ENCODE measurements at places on chromosomes 3 and 15.

DNA sequence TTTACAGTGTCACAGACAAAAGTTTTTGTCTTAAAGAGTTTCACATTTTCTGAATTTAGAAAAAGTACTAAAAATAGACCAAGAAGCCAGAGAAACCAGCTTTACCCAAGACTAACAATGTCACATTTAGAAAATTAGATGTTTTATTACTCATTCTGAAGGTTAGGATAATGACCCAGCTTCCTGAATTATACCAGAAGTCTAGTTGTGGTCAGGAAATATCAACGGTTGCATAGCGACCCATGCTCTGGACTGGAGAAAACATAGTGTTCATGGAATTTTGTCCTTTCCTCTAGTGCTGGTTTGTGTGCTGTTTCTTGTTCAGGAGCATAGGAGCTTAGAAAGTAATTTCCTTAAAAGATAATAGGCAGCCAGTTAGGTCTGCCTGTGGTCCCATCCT lies 59.0 kb downstream of the DPPA2 start:
- no peak for DNase-seq

GRCh38 chr15:43505738-43506137 lies 11.7 kb upstream of the MAP1A start:
- no peak for DNase-seq

DNA sequence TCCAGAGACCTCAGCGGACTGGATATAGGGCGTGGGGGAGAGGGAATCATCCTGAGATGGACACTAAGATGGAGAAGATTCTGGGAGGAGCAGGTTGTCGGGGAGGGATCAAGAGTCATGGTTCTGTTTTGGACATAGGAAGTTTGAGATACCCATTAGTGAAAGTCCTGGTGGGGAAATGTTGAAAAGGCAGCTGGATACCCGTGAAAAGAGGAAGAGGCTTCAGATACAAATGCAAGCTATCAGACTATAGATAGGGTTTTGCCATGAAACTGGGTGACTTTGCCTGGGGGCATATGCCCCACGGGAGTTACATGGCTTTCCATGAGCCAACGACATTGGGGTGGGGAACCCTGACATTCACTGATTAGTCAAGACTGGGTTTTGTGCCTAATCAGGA lies 1.1 kb upstream of the GPR62 start:
- DNase-seq, result no peak

DNA sequence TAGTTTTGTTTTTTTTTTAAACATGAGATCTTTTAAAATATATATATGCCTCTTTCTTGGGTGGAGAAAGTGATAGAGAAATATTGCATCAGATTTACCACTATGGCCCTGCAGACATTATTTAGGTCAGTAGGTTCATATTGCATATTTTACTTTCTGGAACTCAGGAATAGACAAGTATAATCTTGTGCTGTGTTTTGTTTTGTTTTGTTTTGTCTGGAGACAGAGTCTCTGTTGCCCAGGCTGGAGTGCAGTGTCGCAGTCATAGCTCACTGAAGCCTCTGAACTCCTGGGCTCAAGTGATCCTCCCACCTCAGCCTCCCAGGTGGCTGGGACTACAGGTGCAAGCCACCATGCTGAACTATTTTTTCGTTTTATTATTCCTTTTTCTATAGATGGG lies 21.5 kb upstream of the DUT start:
- no peak for DNase-seq

DNA sequence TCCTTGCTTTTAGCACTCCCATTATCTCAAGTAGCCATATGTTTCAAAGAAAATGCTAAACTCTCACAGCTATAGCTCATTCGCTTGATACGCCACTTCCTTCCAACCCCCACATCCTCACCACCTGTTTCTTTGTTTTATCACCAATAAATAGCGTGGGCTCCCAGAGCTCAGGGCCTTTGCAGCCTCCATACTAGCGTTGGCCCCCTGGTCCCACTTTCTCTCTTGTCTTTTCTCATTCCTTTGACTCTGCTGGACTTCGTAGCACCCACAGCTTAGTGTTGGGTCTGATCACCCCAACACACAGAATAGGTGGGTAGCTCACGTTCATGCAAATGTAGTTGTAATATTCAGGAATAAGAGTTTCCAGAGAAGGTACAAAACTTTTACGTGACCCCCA lies 4.1 kb upstream of the GPD1L start:
- no peak for DNase-seq

GRCh38 chr3:125916376-125916978 lies 52.5 kb upstream of the ROPN1B start:
- DNase-seq, result peak; percentile 86

DNA sequence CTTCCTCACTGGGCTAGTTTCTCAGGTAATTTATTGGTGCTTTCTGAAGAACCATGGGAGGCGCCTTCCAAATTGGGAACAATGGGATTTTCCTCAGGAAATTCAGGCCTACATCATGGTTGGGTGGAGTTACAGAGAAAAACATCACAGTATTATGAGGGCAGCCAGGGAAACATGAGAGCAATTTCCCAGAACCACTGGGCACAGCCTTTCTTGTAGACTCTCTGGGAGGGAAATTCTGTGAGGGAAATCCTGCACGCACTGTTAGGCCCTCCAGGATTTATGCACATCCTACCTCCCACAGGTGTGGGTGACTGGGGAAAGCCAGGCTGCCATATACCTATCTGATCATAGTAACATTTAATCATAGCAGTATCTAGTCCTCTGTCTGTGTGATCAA lies 13.2 kb downstream of the POPDC2 start:
- DNase-seq, result no peak

GRCh38 chr3:51955893-51956770 lies 951 bp downstream of the GPR62 start:
- DNase-seq, result no peak

DNA sequence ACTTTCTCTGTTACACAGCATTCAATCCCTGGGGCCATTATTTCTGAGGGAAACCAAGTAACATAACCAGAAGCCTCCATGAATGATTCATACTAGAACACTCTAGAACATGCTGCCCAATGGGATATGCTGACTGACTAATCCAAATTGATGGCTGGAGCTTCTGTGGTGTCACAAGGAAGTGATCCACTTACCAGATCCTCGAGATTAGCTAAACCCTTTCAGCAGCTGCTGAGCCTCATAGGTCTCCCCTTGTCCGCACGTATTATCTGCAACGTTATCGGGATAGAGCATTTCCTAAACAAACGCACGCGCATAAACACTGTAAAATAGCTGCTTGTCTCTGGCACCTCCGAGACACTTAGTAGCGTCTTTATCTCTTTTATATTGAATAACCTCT lies 61.2 kb upstream of the PROK2 start:
- no peak for DNase-seq

DNA sequence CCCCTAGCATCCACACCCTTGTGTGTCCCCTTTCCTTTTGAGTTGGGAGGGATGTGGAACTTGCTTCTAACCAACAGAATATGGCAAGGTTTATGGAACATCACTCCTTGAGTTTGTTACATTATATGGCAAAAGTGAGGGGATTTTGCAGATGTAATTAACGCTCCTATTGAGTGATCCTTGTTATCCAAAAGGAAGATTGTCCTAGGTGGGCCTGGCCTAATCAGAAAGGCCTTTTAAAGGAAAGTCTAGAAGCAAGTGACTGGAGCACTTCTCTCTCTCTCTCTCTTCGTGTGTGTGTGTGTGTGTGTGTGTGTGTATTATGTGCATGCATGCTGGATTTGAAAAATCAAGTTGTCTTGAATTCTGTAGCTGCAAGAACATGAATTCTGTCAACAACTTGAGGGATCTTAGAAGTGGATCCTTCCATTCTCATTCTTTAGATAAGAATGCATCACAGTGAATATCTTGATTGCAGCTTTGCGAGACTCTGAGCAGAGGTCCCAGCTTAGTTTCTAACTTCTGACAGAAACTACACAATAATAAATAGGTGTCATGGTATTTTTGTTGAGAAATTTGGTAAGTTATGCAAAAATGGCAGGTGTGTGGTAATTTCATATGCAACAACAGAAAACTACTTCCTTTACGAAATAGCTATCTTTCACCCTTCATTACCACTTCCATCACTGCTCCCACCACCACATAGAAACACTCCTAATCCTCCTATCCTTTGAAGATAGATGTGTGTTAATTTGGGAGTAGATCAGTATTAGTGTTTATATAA lies 360.9 kb upstream of the CBLB start:
- no peak for DNase-seq

DNA sequence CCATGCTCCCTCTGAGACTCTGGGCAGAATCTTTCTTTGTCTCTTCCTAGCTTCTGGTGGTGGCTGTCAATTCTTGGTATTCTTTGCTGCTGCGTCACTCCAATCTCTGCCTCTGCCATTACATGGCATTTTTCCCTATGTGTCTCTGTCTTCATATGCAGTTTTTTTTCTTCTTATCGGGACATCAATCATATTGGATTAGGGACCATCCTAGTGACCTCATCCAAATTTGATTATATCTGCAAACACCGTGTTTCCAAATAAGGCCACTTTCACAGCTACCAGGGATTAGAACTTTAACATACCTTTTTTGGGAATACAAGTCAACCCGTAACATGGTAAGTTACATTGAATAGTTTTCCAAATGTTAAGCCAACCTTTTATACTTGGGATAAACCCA lies 358.2 kb upstream of the FRG2C start:
- DNase-seq, result no peak

DNA sequence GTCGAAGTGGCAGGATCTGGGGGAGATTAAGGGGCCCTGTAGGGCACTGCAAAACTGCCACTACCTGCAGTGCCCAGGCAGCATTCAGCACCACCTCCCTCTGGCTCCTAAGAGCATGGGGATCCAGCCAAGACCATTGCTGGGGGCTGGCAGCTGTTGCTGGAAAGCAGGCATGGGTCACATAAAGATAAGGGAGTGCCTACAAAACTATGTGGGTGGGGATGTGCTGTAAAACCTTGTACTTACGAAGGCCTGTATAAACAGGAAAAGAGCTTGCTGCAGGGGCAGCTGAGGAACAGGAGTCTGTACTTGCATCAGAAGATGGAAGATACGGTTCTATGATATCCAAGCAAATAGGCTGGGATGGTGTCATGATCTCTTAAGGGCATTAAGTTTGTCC lies 27.1 kb downstream of the IL20RB start:
- no peak for DNase-seq

DNA sequence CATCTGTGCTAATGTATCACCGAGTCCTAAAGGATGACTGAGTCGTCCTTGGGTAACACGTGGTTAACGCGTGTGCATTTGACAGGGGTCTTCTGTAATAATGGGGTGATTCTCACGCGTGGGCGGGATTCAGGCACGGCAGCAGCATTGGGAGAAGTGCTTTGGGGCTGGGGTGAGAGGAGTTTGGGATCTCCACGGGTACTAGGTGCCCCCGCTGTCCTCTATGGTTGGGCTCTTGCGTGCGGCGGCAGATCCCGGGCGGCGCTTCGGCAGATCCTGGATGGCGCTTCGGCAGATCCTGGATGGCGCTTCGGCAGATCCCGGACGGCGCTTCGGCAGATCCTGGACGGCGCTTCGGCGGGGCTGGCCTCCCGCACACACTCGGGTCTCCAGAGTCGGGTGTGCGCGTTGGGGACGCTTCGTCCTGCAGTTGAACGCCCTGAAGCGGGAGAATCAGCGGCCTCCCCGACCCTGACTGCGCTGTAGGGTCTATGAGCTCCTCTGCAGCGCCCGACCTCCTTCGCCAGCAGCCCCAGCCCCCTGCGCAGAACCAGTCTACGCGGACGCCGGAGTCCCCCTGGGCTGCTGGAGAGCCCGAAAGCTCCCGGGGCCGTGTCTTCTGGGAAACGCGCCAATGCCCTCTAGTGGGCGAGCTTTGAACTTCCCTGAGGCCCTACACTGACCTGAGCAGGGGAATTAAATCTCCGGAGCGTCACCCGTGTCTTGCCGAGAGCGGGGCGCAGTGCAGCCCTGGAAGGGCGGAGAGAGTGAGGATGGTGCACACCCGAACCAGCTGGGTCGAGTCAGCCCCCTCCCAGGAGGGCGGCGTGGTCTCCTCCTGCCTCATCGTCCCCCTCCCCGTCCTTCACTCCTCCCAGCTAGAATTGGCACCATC lies 48.1 kb upstream of the EPHB3 start:
- DNase-seq, result peak; percentile 53

- no peak for DNase-seq
Observed at GRCh38 chr3:183181606-183182005, 19.1 kb upstream of the LAMP3 start.

DNA sequence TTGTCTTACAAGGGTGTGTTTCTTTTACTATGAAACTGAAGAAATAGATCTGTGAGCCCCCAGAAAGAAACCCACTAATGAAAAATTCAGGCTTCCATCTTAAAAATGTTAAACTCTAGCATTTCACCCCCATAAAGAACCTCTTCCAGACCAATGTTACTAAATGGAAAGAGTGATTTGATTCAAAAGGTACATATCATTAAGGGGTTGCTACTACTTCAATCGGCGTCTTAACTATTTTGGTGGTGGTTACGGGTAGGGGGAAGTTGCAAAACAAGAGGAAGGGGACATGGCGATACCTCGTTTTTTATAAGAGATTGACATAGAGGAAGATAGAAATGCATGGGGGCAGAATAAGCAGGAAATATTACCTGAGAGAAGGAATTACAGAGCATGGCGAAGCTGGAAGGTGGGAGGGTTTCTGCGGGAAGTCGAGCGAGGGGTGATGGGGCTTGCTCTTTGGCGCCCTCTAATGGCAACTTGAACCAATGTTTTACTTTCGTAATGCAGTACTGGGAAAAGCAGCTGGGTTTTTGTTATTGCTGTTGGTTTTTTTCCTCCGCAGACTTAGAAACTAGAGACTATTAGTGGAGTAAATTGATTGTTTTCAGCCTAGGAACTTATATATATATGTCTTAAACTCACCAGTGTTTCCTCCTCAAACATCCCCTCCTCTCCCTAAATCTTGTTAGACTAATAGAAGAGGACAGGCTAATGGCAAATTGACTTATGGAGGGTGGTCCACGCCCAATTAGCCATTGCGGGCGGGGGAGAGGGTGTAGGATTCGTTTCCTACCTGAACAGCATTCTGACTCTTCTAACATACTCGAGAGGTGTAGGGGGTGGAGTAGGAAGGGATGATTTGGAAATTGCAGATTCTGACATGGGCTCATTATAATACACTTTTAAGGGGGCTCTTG lies 11.3 kb upstream of the SOX2 start:
- DNase-seq, result no peak

GRCh38 chr3:73695841-73696240 lies 71.1 kb upstream of the PDZRN3 start:
- no peak for DNase-seq

GRCh38 chr3:197298945-197299854 lies 788 bp upstream of the DLG1 start:
- DNase-seq, result no peak

- no peak for DNase-seq
Observed at GRCh38 chr3:71491154-71491752, 92.3 kb downstream of the FOXP1 start.

- DNase-seq, result no peak
Observed at GRCh38 chr3:99645277-99646106, 7.1 kb downstream of the COL8A1 start.

Measured in activated CD4-positive, CD25-positive, alpha-beta regulatory T cell treated with anti-CD3 and anti-CD28 coated beads, Interleukin-2, amount 50 U/mL, for 16 hours (primary cell).